ENCODE measurements at places on chromosomes 13 and 19. TPM values are rescaled to one million over a fixed set of nuclear protein-coding genes. Genes with fewer than 3 reads are reported as not detected.

GRCh38 chr13:66840621-66841020, 389.5 kb downstream of the PCDH9 start:
- no peak for DNase-seq

- no peak for DNase-seq
Measured at GRCh38 chr19:35116072-35116801, 614 bp downstream of the FXYD3 start.

DNA sequence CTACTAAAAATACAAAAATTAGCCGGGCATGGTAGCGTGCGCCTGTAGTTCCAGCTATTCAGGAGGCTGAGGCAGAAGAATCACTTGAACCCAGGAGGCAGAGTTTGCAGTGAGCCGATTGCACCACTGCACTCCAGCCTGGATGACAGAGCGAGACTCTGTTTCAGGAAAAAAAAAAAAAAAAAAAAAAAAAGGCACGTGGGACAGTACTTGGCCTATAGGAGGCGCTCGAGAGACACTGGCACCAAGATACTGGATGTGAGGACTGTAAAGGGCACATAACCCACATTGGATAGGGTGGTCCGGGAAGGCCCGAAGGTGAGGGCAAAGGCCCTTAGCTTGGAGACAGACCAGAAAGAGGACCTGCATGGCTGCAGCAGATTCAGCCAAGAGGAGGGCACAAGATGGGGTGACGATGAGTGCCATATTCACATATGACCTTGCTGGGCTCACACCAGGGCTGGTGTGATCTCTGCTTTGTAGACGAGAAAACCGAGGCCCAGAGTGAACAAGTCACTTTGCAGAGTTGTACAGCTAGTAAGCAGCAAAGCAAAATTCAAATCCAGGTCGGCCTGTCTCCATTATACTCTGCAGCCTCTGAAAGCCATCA, 89.4 kb downstream of the DPF1 start:
- no peak for DNase-seq

DNA sequence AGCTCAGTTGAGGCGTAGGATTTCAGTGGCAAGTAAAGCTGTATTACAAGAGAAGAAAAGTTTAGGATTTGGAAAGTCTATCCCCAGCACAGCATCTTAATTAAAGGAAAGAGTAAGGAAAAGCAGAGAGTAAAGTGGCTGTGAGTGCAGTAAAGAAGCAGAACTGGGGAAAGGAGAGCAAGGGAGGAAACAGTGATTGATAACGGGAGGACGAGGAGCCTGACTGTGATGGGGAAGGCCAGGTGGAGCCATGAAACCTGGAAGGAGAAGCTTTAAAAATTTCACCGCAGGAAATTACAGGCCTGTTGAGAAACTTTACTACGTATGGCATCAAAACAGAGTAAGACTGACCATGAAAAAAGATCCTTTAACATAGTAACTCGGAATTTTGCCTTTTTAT, 175.6 kb downstream of the SHISA2 start:
- DNase-seq = no peak

DNA sequence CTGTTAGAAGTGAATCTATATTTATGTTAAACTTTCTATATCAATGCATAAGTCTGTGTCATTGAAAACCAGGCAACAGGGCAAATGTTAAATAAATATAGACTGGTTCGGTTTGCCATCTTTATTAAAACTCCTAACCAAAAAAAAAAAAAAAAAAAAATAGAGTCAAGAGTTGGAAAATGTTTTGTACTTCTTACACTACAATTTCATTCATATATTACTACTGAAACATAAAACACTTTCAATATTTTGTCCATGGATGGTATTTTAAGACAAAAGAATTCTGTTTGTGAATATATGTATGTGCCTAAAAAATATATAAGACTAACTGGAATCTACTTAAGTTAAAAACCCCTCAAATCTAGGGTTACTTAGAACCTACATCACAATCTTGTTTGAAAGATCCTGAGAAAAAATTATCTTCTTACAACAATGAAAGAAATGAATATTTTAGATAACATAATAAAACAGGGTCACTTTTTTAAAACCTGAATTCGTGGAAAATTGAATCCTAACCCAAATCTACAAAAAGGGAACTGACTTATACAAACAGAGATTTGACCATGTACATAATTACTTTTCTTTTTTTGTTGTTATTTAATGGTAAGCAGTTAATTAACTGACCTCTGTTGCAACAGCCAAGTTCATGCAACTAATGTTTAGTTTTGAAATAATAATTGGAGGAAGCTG, 5.1 kb downstream of the DACH1 start:
- no peak for DNase-seq

- no peak for DNase-seq
Measured at GRCh38 chr19:5850189-5850588, 1.1 kb downstream of the FUT3 start.

Gene OLFM2
- total RNA-seq = 23.8 TPM

DNA sequence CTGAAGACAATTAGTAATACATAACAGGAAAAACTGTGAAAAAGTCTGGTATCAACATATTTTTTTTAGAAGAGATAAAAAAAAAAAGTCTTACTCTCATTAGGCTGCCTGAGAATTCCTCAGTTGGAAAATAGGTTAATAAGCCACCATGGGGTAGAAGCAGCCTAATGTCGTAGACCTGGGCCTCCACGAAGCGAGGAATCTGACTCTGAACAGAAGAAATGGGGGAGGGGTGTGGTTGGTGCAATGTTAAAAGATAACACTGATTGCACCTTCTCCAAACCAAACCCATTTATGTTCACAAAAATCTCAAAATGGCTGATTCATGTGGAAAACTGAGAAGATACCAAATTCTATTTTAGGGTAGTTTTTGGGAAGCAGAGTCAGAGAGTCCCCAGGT, 62.4 kb downstream of the MPHOSPH8 start:
- DNase-seq = no peak

Gene ZNF577
- 12.2 TPM for total RNA-seq

Gene DNAAF3
- total RNA-seq = 0.69 TPM

- no peak for DNase-seq
Measured at GRCh38 chr13:102905905-102906771, 60.3 kb downstream of the ERCC5 start.

Gene KIR2DL1
- not detected for total RNA-seq

- no peak for DNase-seq
Measured at GRCh38 chr19:33134571-33135041, 2.7 kb downstream of the WDR88 start.

DNA sequence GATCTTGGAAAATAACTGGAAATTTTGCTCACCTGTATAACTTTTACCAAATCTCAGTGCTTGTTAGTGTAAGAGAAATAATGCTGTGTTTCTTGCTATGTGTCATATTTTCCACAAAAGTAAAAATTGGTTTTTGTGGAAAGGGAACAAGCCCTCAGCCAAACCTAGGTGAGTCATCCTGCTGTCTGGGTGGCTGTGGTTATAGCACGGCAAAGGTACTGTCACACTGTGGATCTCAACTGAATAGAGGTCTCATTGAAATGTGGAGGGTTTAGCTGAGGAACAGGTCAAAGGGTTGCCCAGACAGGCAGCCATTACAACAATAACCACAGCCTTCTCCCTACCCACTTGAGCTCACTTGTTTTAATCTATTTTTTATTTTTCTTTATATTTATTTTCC, 338.8 kb upstream of the DACH1 start:
- no peak for DNase-seq

Gene NLRP5
- total RNA-seq = not detected
